Naive thymus-derived CD4-positive, alpha-beta T cell (primary cell): ENCODE measurements at places on chromosomes 13 and 19. TPM values are rescaled to one million over a fixed set of nuclear protein-coding genes. Genes with fewer than 3 reads are reported as not detected.

GRCh38 chr19:14369399-14370168, 11.7 kb upstream of the ADGRE5 start:
- H3K27ac ChIP-seq = peak overlapping the region; percentile 99
- DNase-seq = peak; percentile 66
- peaks cover 89% of the 10 kb centered on the region for H3K4me1 ChIP-seq

- peak; percentile 63 for DNase-seq
- no peaks in the 10 kb centered on the region for H3K27me3 ChIP-seq
- H3K4me3 ChIP-seq = no peak overlapping the region
- H3K27ac ChIP-seq = no peak overlapping the region
- no peaks in the 10 kb centered on the region for H3K4me1 ChIP-seq
Measured at GRCh38 chr19:29690842-29691241, 24.2 kb downstream of the C19orf12 start.

- peaks cover 7% of the 10 kb centered on the region for H3K36me3 ChIP-seq
- DNase-seq = no peak
- H3K4me1 ChIP-seq = peaks cover 20% of the 10 kb centered on the region
- no peak overlapping the region for H3K4me3 ChIP-seq
- H3K27ac ChIP-seq = no peak overlapping the region
Measured at GRCh38 chr13:114264886-114265611, 16.4 kb upstream of the UPF3A start.

GRCh38 chr13:97255515-97256021, 33.4 kb downstream of the MBNL2 start:
- no peak for DNase-seq
- H3K4me3 ChIP-seq = no peak overlapping the region
- H3K27ac ChIP-seq = no peak overlapping the region
- no peaks in the 10 kb centered on the region for H3K36me3 ChIP-seq
- H3K27me3 ChIP-seq = no peaks in the 10 kb centered on the region
- H3K4me1 ChIP-seq = peaks cover 11% of the 10 kb centered on the region

DNA sequence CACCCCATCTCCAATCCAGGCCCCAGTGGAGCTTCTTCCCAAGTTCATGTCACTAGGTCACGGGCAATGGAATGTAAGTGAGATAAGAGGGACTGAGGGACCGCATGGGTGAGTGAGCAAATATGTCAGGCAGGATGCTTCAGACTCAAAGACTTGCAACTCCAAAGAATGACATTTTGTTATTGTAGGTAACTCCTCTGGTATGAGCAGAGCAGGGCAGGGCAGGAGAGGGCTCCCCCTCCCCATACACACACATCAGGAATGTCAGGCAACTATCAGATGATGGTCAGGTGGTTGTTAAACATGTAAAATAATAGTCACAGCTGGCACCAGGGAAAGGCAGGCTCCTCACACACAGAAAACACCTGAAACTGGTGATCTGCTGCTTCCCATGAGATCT, 10.6 kb downstream of the ERVV-2 start:
- H3K4me3 ChIP-seq = no peak overlapping the region
- no peak for DNase-seq
- no peaks in the 10 kb centered on the region for H3K27me3 ChIP-seq
- H3K4me1 ChIP-seq = no peaks in the 10 kb centered on the region

DNA sequence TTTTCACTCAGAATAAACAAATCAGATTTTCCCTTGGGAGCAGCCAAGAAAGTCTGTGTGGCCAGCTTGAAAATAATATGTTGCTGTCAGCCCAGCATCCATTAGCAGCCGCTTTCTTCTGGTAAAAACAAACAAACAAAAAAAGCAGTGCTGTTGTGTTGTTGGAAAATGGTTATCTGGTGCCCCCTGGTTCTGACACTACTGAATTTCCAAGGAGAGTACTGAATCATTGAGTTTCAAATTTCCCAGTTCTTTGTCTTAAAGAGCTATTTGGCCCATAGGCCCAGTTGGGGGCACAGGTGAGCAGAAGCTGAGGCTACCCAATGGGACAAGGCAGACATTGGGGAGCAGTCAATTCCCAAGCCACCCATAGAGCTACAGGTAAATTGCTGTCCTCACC, 995.9 kb downstream of the UQCRFS1 start:
- no peaks in the 10 kb centered on the region for H3K4me1 ChIP-seq
- no peak overlapping the region for H3K4me3 ChIP-seq
- H3K27ac ChIP-seq = no peak overlapping the region
- H3K27me3 ChIP-seq = no peaks in the 10 kb centered on the region

- H3K4me3 ChIP-seq = no peak overlapping the region
- H3K36me3 ChIP-seq = no peaks in the 10 kb centered on the region
Measured at GRCh38 chr19:5966215-5966614, 11.7 kb downstream of the RANBP3 start.

GRCh38 chr19:9709305-9709704, 34.4 kb upstream of the ZNF562 start:
- no peaks in the 10 kb centered on the region for H3K27me3 ChIP-seq
- H3K36me3 ChIP-seq = no peaks in the 10 kb centered on the region
- H3K4me1 ChIP-seq = no peaks in the 10 kb centered on the region
- H3K4me3 ChIP-seq = no peak overlapping the region
- no peak overlapping the region for H3K27ac ChIP-seq

- no peaks in the 10 kb centered on the region for H3K36me3 ChIP-seq
- H3K27ac ChIP-seq = no peak overlapping the region
- no peaks in the 10 kb centered on the region for H3K4me1 ChIP-seq
- no peak for DNase-seq
- H3K4me3 ChIP-seq = no peak overlapping the region
Measured at GRCh38 chr13:21333186-21333585, 125.9 kb downstream of the ZDHHC20 start.

GRCh38 chr13:104809483-104809882, 1726.0 kb downstream of the EFNB2 start:
- H3K4me3 ChIP-seq = no peak overlapping the region
- no peaks in the 10 kb centered on the region for H3K4me1 ChIP-seq
- no peak for DNase-seq
- H3K27me3 ChIP-seq = no peaks in the 10 kb centered on the region
- H3K36me3 ChIP-seq = no peaks in the 10 kb centered on the region
- no peak overlapping the region for H3K27ac ChIP-seq

The CERS4 gene
- polyA plus RNA-seq = 12.3 TPM

The KIR2DL3 gene
- polyA plus RNA-seq = not detected

The PSG3 gene
- not detected for polyA plus RNA-seq

The LRRC8E gene
- polyA plus RNA-seq = 0.53 TPM

The GARIN5A gene
- 0.77 TPM for polyA plus RNA-seq
